Astrocyte of the cerebellum (primary cell): ENCODE measurements at places on chromosomes 4 and X.

DNA sequence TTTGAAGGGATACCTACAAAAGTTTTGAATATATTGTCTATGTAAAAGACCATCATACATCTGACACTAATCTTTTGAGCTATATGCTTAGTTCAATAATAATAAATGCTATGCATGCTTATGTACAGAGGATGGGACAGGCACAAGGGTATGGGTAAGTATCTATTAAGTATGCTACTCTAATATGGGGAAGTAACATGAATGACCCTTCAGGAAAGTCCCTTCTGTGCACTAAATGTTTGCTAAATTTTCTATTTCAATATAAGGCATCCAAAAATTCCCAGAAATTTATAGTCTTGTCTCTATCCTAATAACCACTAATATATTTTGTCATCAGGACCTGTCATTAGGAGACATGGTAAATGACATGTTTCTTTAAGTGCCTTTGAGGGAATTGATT lies 19.0 kb downstream of the ATP8A1 start:
- no peak for DNase-seq

GRCh38 chr4:7160951-7161440 lies 31.3 kb upstream of the SORCS2 start:
- DNase-seq = no peak

DNA sequence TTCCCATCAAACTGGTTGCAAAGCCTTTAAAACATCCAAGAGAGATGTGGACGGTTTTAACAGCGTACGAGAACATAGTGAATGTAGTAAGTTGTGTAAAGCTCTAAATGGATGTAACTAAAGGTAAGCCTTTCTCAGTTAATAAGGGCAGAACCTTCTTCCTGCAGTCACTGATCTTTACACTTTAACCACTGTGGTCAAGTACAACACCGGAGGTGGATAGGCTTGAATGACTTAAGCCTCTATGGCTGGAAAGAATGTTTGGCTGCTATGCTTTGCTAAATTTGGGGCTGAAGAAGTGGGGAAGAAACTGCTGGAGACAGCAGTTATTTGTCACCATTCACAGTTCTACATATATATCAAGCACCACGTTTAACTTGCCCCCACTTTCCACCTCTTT lies 285.1 kb upstream of the FMR1 start:
- DNase-seq = no peak

DNA sequence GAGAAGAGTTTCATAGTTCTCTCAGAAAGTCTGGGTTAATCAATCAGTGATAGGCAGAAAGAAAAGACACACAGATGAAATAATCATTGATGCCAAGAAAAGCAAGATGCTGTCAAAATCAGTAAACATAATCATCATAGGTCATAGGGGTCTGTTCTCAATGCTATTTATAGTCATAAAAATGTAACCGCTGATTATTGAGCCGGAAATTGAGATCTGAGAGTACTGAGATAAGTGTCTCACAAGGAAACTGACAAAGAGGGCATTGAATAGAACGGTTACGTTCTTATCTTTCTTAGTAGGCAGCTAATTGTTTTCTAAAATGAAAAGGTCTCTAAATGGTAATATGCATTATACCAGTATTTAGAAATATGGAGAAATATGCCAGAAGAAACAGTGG lies 1686.1 kb upstream of the AGA start:
- no peak for DNase-seq

- no peak for DNase-seq
These were observed 380.5 kb upstream of the IGFBP7 start for GRCh38 chr4:57490520-57491255.

DNA sequence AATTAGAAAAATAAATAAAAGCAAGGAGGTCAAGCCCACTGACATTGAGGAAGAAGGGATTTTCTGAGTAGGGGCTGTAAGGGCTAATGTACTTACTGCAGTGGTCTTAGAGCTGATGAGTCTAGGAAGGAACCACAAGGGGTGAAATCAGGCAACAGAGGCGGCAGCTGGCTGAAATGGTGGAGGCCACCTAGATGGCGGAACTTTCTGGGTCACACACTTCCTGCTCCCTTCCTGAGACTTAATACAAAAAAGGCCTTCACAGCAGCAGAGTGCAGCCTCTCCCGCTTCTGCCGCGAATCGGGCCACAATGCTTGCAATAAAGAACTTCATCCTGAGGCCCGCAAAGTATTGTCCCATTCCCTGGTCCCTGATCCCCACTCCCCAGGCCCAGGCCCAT lies 15.4 kb downstream of the SNX12 start:
- DNase-seq = no peak

- no peak for DNase-seq
These were observed 58.5 kb downstream of the PGRMC2 start for GRCh38 chr4:128228845-128229795.

GRCh38 chrX:84320614-84321013 lies 132.6 kb upstream of the RPS6KA6 start:
- DNase-seq = no peak

DNA sequence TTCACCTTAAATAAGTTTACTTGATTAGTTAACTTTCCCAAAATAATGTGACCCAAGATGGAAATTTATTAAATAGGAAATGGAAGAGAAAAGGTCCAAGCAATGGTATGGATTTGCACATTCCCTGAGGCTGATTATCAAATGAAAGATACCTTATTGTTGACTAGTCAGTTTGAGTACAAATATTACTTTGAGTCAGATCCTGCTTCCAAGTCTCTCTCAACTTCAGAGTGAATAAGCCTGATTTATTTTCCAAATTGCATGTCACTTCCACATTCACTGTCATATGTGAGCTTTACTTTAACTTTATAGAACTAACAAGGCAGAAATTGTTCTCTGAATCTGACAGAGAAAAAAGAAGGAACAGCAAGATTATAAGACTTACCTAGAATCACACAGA lies 520.8 kb downstream of the RAB28 start:
- DNase-seq = no peak

DNA sequence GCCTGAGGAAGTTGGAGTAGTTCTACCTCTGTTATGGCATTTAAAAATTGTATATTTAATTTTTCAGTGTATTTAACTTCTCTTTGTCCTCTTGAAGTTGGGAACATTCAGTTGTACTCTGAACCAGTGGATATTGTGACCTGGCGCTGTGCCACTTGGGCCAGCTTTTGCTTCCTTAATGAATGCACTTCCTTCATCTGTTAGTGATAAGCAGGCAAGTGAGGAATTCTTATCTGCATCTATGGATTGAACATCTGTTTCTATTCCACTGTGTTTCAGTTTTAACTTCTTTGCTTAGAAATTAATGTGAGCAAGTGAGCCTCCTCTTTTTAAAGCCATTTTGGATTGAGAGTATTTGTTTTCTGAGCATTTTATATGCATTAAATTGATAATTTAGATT lies 128.3 kb downstream of the UCHL1 start:
- no peak for DNase-seq

GRCh38 chrX:16797841-16798240 lies 11.6 kb downstream of the TXLNG start:
- no peak for DNase-seq

- no peak for DNase-seq
These were observed 122.4 kb downstream of the BCOR start for GRCh38 chrX:39975101-39975925.

GRCh38 chr4:154015578-154015977 lies 226.7 kb upstream of the SFRP2 start:
- DNase-seq = no peak

- peak; percentile 27 for DNase-seq
These were observed 475.6 kb upstream of the FTHL17 start for GRCh38 chrX:31547416-31547815.

DNA sequence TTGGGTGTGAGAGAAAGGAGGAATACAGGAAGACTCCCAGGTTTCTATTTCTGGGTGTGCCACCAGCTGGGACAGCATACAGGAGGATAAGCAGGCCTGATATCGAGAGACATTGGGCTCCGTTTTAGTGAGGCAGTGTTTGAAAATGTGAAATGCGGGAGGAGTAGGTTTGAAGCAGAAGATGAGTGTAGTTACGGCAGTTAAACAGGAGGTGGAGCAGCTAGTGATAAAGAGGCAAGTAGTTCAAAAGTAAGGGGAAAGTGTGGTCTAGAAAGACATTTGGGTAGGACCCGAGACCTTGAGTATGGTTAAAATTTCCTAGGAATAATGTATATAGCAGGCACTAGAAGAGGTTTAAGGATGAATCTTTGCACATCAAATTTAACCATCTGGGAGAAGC lies 42.4 kb downstream of the DCUN1D4 start:
- peak; percentile 20 for DNase-seq

GRCh38 chrX:86137071-86137470 lies 11.2 kb upstream of the DACH2 start:
- DNase-seq = no peak

DNA sequence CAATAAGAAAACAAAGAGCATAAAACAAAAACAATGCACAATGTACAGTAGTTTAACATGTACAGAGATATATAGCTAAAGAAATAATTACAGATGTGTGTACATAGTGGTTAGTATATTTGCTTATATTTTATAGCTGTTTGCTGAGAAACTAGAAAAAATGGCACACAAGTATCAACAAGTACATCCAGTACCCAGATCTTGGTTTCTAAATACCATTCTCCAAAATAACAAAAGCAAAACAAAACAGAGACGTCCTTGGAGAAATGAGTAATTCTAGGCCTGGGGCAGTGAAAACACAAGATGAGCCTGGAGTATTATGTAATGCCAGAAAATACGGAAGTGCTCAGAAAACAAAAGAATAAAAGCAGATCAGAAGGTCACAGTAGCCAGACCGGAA lies 189.6 kb downstream of the TMEM47 start:
- no peak for DNase-seq

- DNase-seq = peak; percentile 80
These were observed 317.2 kb downstream of the DHX15 start for GRCh38 chr4:24266951-24267722.

DNA sequence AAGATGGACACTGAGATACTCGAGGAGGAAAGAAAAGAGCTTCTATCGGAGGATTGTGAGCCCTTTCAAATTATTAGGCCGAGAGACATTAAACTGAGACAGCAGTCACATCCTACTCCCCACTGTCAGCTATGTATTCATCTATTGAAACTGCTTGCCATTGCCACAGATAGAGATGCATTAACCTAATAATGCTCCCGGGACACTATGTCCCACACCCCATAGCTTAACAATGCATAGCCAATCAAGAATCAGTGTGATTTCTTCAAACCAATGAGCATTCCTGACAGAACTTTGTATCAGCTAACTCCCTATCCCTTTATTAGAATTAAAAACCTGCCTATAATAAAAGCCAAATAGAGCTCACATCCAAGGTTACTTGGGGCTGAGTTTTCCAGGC lies 118.1 kb upstream of the NEIL3 start:
- DNase-seq = no peak

GRCh38 chrX:96540111-96540631 lies 144.5 kb upstream of the DIAPH2 start:
- no peak for DNase-seq

- DNase-seq = no peak
These were observed 9.0 kb downstream of the TCEAL1 start for GRCh38 chrX:103637604-103638338.

GRCh38 chr4:124754681-124755080 lies 42.1 kb upstream of the ANKRD50 start:
- no peak for DNase-seq

GRCh38 chrX:93538575-93538974 lies 134.8 kb downstream of the NAP1L3 start:
- no peak for DNase-seq

DNA sequence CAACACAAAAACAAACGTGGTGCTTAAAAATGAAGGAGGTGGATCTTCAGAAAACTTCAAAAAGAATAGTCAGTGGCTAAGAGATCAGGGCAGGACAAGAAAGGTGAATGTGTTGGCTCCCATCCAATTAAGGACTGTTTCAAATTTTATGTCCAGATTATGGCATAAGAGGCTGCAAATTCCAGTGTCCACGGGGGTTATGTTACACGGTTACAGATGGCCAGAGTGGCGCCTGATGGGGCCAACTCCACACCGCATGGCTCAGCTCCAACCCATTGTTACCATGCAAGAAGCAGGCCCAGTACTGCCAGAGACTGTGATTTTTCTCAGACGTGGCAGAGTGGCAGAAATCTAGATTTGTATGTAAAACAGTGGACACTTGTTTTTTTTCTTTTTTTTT lies 168.4 kb upstream of the TENM3 start:
- no peak for DNase-seq

- DNase-seq = peak; percentile 48
These were observed 33.3 kb upstream of the GPC4 start for GRCh38 chrX:133448512-133449076.

DNA sequence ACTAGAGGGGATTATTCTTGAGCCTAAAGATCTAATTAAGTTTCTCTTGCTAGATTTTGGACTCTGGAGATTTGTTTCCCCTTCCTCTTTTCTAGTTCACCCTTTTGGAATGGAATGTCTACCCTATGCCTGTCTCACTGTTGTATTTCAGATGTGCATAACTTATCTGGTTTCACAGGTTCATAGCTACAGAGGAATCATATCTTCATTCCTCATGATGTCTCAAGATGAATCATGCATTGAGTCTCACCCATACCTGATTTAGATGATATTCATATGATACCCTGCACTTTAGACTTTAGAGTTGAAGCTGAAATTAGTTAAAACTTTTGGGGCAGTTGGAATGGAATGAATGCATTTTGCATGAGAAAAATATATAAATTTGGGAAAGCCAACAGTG lies 246.7 kb downstream of the HS3ST1 start:
- no peak for DNase-seq

GRCh38 chr4:165476214-165477098 lies 97.6 kb downstream of the CPE start:
- no peak for DNase-seq

DNA sequence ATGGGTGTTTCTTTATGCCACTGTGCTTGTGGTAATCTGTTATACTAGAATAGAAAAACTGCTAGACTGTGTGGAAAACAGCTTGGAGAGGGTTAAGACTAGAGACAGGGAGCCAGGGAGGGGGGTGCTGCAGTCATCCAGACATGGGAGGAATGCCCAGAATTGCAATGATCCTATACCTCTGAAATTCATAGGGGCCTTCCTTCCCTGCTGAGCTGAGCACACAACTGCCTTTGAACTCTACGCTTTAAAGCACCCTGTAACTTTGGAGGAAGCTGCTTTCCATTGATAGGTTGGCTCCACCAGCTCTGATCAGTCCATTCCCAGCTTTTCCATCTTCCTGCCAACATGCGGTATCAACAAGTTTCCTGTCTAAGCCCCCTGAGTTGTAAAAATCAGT lies 155.9 kb upstream of the RASGEF1B start:
- DNase-seq = peak; percentile 3

- no peak for DNase-seq
These were observed 21.4 kb upstream of the PLCXD1 start for GRCh38 chrX:259692-260355.

DNA sequence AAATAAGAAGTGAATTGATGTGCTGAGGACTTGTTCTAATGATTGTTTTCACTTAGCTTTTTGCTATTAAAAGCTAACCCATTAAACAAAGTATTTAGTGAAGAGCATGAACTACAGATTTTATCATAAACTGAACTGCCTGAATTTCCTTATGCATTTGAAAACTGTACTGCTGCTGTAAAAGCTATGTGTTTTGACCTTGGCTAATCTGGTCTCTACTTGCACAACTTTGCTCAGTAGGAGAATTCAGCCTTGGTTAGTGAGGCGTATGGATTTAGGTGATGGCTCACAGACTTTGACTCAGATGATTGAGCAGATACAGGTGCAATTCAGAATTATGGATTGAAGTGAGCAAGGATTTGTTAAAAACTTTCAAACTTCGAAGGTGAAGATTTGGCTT lies 38.7 kb upstream of the FAT1 start:
- no peak for DNase-seq

GRCh38 chr4:182562350-182562749 lies 319.1 kb downstream of the TENM3 start:
- DNase-seq = no peak

GRCh38 chr4:6362896-6363295 lies 93.2 kb downstream of the WFS1 start:
- DNase-seq = no peak
